NCI-H774 (cell line): ENCODE measurements at places on chromosomes 4 and X.

- DNase-seq, result no peak
Measured at GRCh38 chr4:150244600-150244999, 166.4 kb downstream of the DCLK2 start.

- DNase-seq, result no peak
Measured at GRCh38 chr4:84597450-84597849, 14.5 kb downstream of the CDS1 start.

DNA sequence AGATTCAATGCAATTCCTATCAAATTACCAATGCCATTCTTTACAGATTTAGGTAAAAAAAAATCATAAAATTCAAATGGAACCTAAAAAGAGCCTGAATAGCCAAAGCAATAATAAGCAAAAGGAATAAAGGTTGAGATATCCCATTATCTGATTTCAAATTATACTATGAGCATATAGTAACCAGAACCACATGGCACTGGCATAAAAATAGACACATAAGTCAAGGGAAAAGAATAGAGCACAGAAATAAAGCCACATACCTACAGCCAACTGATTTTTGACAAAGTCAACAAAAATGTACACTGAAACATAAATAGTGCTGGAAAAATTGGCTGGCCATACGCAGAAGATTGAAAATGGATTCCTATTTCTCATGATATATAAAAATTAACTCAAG, 853.7 kb downstream of the FAT4 start:
- no peak for DNase-seq

DNA sequence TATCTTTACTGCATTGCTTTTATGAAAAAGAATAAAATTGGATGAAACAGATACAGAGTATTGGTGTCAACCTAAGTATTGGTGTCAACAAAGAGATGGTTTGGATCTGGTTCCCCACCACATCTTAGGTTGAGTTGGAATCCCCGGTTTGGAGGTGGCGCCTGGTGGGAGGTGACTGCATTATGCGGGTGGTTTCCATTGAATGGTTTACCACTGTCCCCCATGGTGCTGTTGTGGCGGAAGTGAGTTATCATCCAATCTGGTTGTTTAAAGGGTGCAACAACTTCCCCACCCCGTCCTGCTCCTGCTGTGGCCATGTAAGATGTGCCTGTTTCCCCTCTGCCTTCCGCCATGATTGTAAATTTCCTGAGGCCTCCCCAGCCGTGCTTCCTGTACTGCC, 52.8 kb upstream of the CD99 start:
- DNase-seq, result no peak
